ENCODE measurements at places on chromosomes 3 and 15. TPM values are rescaled to one million over a fixed set of nuclear protein-coding genes. Genes with fewer than 3 reads are reported as not detected.

DNA sequence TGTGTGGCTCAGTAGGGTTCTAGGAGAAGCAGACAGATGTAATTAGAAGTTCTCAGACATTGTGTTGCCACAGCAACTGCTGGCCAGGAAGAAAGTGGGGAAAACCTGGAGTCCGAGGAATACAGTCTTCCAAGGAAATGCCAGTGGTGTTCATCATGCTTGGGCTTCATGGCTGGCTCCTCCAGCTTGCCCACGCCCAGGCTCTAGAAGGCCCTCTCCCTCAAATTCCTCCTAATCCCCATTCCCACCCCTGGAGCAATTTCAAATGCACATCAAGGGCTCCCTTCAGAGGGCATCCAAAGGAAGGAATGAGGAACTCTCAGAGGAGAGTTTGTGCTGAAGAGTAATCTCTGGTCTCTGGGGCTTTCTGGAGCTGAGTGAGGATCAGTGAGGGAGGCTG lies 21.9 kb downstream of the FSTL1 start:
- no peak for DNase-seq

DNA sequence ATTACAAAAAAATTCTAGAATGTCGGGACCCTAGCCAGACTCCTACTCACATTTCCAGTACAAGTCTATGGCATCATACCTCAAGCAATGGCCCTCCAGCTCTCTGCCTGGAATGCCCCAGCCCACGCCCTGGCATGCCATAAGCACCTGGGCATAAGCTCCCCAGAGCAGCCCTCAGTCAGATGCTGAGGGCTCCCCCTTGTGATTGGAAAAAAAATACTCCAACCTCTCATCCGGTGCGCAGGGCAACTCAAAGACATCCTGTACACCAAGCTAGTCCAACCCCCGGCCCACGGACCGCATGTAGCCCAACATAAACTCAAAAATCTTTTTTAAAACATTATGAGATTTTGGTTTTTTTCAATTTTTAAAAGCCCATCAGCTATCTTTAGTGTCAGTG lies 115.4 kb downstream of the NEK10 start:
- no peak for DNase-seq

Gene JAGN1
- total RNA-seq = 12.2 TPM

DNA sequence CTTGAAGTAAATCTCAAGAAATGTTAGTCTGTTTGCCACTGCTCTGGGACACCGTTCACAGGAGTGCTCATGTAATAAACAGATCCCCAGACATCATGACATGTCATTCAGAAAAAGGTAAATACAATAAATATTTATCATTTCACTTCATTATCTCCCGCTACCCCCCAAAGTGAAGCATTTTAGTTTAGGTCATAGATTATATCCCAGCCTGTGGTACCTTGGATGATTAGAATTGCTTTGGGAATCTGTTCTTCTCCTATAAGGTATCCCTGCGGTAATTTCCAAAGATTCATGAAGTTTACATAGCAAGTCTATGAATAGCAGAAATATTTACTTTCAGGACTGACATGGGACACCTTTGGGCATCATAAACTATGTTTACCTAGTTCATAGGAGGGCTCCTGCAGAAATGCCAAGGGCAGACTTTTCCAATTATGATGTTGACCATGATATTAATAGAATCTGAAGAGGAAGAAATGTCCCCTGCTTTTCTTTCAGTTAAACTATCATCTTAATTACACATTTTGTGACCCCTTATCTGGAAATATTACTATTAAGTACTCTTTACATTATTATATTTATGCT lies 268.0 kb downstream of the NAALADL2 start:
- DNase-seq = no peak

GRCh38 chr3:22745321-22745720 lies 457.8 kb upstream of the UBE2E2 start:
- DNase-seq = no peak

DNA sequence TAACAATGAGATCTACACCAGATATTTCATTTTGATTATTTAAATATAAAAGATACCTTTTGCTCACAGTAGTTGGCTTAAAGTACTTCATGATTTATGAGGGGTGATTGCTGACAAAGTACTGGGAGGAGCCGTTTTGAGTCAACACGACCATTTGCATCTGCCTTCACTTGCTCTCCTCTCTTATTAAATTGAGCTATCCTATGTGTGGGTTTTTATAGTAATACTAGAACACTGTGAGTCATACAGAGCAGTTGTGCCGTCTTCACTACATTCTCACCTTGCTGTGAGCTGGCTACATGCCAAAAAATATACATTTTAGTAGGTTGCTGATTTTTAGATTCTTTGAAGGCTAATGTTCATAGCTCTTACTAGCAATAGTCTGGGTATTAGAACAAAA lies 161.2 kb downstream of the ALCAM start:
- no peak for DNase-seq

Gene CASR
- total RNA-seq = 0.74 TPM

- DNase-seq = no peak
Observed at GRCh38 chr3:59442046-59442445, 392.2 kb upstream of the CFAP20DC start.

Gene GBE1
- 35.5 TPM for total RNA-seq

DNA sequence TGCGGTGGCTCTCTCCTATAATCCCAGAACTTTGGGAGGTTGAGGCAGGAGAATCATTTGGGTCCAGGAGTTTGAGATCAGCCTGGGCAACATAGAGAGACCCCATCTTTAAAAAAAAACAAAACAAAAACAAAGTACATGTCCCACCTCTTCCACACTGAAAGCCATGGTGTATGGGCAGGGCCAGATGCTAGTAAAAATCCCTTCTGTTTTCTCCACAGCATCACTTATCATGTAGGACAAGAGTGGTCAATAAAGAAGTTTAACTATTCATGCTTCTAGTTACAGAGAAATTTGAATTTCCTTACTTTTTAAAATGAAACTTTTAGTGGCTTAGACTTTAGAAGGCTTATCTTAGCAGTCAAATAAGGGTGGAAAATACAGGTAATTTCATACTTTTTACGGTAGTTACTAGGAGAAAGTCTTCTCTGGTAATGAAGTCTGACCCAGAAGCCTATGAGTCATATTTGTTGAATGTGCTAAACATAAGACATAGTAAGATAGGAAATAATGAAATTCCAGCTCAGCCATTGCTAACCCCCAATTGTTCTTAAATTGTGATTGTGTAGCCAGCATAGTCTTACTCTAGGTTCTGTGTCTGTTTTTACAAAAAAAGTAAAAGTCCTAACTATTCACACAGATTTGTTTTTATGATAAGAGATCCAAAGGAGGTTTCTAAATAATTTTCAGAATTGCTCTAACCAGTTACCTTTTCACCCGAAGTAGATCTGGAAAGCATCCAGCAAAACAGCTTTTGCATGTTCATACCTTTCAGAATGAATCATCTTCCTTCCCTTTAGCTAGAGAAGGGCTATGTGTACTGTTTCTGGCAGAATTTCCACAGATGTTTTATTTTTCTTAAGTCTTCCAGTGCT lies 16.4 kb upstream of the ZNF609 start:
- peak; percentile 77 for DNase-seq

GRCh38 chr3:14410106-14410502 lies 7.7 kb downstream of the SLC6A6 start:
- DNase-seq = no peak

GRCh38 chr3:118813472-118813871 lies 221.2 kb downstream of the IGSF11 start:
- DNase-seq = no peak

DNA sequence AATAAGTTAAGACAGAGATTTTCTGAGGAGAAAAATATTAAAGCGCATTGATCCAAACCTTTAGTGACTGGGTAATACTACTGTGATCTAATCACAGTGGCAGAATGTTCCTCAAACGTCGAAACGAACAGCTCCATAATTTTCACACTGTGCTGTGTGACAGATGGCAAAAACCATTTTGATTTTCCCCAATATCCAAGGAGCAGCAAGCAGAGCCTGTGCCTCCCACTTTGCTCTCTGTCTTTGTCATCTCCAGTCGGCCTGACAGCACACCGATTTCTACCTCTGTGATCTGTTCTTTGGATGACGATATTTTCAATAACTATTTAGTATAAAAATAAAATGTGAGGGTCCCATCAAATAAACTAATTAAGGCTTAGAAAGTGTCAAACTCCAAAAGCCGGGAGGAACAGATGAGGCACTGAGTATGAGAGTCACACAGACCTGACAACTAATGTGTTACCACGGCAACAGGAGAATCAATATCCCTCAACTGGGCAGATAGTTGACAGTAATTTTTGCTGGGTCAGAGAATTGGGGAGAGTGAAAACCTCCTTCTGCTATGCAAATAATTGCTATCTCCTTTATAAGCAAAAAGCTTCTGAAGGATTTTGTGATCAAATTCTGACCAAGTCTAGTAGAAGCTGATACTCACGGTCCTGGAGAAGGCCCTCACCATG lies 489.1 kb upstream of the CFAP20DC start:
- DNase-seq = no peak

DNA sequence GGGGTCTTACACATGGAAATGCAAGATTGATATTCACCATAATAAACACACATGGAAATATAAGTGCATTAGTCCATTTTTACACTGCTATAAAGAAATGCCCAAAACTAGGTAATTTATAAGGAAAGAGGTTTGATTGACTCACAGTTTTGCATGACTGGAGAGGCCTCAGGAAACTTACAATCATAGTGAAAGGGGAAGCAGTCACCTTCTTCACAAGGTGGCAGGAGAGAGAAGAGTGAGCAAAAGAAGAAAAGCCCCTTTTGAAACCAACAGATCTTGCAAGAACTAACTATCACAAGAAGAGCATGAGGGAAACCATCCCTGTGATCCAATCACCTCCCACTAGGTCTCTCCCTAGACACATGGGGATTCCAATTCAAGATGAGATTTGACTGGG lies 111.7 kb upstream of the TP63 start:
- no peak for DNase-seq

DNA sequence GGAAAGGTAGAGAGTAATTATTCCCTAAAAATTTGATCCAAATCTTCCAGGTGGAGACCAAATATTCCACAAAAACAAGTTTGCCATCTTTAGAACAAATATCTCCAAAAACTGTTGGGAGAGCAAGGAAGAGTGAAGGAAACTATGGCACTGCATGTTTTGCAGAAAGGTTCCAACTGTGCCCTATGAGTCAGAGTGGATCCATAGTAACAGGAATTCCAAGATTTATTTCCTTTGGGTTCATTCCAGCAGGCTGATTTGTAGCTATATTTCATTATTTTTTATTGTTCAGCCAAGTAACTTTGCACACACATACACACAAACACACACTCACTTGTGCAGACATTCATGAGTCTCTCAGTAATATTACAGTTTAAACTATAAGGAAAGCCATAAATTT lies 459.7 kb upstream of the EPHA6 start:
- DNase-seq = no peak

Gene PLA2G4F
- total RNA-seq = 3.1 TPM

DNA sequence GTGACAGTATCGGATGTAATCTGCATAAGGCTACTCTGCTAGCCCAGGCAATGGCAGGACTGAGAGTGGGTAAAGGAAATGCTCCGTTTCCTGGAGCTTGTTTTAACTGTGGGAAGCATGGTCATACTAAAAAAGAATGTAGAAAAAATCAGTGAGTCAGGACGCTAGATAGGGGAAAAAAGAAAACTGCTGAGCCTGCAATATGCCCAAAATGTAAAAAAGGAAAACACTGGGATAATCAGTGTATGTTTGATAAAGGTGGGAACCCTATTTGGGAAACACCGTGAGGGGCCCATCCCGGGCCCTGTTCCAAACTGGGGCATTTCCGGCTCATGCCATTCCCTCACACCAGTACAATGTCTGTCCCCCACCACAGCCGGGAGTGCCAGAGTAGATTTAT lies 775.8 kb downstream of the ZPLD1 start:
- no peak for DNase-seq

Gene MST1
- total RNA-seq = 5.5 TPM

Gene MST1R
- total RNA-seq = 1.7 TPM

DNA sequence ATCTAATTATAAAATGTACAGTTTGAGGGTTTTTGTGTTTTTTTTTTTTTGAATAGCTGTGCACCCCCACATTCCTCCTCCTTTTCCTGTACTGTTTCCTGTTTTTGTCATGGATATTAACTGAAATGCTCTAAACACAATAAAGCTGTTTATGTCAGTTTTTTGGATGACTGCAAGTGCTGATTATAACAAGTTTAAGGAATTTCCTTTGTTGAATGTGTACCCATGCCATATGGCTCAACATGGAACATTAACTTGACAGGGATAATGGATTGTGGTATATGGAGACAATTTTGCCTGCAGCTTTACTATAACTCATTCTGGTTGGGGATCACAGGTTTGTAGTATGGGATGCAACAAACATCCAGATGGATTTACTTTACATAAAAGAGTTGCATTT lies 216.4 kb downstream of the TCF12 start:
- DNase-seq = no peak

DNA sequence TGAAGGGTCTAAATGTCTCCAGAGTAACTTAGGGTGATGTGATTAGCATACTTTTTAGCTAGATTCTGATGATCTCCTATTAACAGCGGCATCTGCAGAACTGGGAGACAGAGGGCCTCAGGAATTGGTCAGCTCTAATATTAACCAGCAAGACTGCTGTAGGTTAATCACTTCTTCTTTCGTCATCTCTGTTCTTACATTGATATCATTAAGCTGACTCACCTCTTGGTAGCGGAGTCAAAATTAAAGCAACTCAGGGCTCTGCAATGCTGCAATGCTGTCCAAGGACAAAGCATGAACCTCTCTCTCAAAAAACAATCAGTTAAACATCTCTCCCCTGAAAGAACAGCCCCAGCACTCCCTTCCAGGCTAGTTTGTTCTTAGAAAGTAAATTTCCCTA lies 57.5 kb upstream of the TRA2B start:
- no peak for DNase-seq

Gene FANCD2OS
- not detected for total RNA-seq

- DNase-seq = no peak
Observed at GRCh38 chr3:32866533-32866932, 48.7 kb downstream of the TRIM71 start.

DNA sequence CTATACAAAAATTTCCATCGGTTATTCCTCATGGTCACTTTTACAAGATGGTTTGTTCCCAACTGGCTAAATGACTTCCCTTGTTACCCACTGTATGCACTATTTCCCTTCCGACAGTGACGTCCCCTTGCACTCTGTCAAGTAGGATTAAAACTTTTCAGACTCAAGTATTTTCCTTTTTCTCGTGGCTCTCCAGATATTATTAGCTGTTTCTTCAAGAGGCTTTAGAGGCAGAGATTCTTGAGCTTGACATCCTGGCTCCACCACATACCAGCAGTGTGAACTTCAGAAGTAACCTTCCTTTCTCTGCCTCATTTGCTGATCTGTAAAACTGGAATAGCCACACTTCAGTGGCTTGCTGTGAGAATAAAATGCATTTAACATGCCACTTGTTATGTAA lies 14.0 kb downstream of the CSNK1G1 start:
- no peak for DNase-seq

- DNase-seq = no peak
Observed at GRCh38 chr15:100566850-100567628, 34.9 kb downstream of the LINS1 start.

GRCh38 chr3:157081626-157082210 lies 78.2 kb downstream of the CCNL1 start:
- DNase-seq = peak; percentile 82

DNA sequence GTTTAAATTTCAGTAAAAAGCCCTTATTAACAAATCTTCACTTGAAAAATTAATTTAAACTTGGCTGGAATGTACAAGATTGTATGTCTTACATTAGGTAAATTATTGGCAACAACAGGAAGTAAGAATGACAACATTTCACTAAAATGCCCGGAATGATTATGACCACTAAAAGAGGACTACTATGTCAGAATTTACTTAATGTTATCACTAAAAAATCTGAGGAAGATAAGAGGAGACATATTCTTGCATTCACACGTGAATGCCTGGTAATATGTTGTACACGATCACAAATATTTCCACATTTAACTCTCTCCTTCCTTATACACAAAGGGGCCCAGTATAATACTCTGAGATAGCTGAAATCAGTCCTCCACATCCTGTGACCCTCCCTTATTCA lies 29.7 kb downstream of the VGLL3 start:
- DNase-seq = no peak

Gene GRAMD2A
- total RNA-seq = 0.74 TPM

All from urinary bladder (tissue), 4 donors.